ENCODE measurements at places on chromosomes 7 and 10. TPM values are rescaled to one million over a fixed set of nuclear protein-coding genes. Genes with fewer than 3 reads are reported as not detected.

The CDHR3 gene
- 80.3 TPM for total RNA-seq

DNA sequence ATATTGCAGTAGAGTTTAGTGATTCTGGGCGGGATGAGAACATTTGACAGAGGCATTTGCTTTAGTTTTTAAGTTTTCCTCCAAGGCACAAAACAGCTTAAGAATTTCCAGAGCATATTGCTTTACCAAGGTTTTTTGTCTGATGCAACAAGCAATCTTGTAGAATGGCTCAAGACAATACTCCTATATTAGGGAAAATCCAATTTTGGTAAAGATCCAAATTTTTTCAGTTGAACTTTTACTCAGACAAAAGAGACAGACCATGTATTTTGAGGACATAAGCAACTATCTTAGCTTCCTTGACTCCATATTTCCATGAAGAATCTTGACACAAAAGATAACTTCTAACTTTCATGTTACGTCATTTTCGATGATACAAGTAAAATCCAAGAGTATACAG, 92.3 kb upstream of the NANOS1 start:
- no peak for DNase-seq

The ITGB8 gene
- total RNA-seq: 27.2 TPM

DNA sequence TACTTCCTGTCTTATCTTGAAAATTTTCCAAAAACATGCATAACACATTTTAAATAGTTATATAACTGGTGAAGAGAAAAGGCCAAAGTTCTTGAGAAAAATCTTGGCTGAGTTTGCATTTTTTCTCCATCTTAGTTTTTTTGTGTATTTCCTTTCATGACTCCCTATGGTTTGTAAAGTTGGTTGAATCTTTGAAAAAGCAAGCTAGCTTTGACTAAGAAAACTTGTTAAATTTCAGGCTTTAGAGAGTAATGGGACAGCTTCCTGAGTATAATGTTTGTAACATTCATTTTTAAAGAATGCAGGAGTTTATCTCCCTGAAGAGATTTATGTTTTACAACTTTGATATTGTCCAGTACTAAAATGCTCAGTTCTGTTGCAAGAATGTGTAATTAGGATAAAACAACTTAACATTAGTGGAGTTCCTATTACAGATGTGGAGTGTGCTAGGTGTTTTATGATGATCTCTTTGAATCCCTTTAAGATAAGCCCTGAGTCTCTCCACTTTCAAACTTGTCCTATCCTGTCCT, 11.1 kb upstream of the HERPUD2 start:
- no peak for DNase-seq

DNA sequence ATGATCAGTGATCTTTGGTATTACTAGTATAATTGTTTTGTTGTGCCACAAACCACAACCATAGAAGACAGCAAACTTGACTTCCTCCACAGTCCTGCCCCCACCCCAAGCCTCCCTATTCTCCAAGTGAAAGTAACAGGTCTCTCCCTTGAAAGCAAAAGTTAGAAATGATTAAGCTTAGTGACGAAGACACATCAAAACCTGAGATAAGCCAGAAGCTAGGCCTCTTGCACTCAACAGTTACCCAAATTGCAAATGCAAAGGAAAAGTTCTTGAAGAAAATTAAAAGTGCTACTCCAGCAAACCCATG, 7.5 kb downstream of the SAR1A start:
- DNase-seq: no peak

- peak; percentile 60 for DNase-seq
These were observed 9.7 kb downstream of the ATP6V0E2 start for GRCh38 chr7:149883452-149883861.

GRCh38 chr7:25845464-25845863, 306.5 kb upstream of the NFE2L3 start:
- DNase-seq: no peak

- no peak for DNase-seq
These were observed 11.8 kb downstream of the EMX2 start for GRCh38 chr10:117554241-117554814.

The CLEC5A gene
- total RNA-seq: 2.7 TPM
